ENCODE measurements at places on chromosomes 11 and 22. TPM values are rescaled to one million over a fixed set of nuclear protein-coding genes. Genes with fewer than 3 reads are reported as not detected.

The APOL4 gene
- polyA plus RNA-seq = 6.3 TPM

- peak overlapping the region; percentile 75 for H3K27ac ChIP-seq
- no peak overlapping the region for H3K4me3 ChIP-seq
- H3K4me1 ChIP-seq = peaks cover 85% of the 10 kb centered on the region
Observed at GRCh38 chr22:46107753-46108563, 42.4 kb upstream of the PPARA start.

The UBQLN3 gene
- not detected for polyA plus RNA-seq

- no peaks in the 10 kb centered on the region for H3K36me3 ChIP-seq
- no peak overlapping the region for H3K4me3 ChIP-seq
- no peaks in the 10 kb centered on the region for H3K27me3 ChIP-seq
Observed at GRCh38 chr11:13183094-13183825, 94.3 kb upstream of the BMAL1 start.

- no peaks in the 10 kb centered on the region for H3K36me3 ChIP-seq
- peak overlapping the region; percentile 51 for H3K4me3 ChIP-seq
- DNase-seq = no peak
- H3K4me1 ChIP-seq = no peaks in the 10 kb centered on the region
- H3K27ac ChIP-seq = no peak overlapping the region
Observed at GRCh38 chr11:5809122-5809519, 397 bp downstream of the OR52N2 start.

The DTX4 gene
- 71.6 TPM for polyA plus RNA-seq

DNA sequence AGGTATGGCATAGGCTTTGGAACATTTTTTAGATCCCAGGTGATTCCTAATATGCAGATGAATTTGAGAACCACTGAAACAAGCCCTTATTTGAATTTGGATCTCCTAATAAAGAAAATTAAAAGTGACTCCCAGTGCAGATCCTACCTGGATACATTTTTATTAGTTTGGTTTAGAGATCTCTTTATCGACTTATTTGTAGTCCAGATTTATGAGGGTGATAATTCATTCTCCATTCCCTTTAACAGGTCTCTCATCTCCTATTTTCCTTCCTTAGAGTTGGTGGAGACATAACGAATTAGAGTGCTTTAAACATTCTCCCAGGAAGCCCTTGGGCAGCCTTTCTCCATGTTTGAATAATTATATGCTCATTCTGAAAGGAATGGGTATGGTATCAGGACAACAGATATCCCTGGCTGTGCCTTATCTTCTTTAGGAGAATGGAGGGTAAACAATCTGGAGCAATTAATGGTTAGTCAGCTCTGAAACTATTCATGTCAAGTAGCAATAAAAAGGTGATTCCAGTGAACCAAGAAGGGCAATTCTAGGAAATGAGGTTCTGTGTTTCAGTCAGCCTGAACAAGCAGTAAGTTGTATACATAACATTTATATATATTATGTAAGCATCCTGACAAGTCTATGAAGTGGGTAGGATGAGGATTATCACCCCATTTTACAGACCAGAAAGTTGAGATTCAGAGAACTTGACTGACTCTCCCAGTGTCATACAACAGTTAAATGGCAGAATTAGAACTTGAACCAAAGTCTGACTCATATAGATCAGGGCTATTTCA lies 53.9 kb upstream of the RCE1 start:
- H3K27me3 ChIP-seq = no peaks in the 10 kb centered on the region
- no peaks in the 10 kb centered on the region for H3K36me3 ChIP-seq
- H3K4me1 ChIP-seq = no peaks in the 10 kb centered on the region
- DNase-seq = no peak

The DDX25 gene
- polyA plus RNA-seq = 1.5 TPM

The CBY1 gene
- 51.2 TPM for polyA plus RNA-seq

DNA sequence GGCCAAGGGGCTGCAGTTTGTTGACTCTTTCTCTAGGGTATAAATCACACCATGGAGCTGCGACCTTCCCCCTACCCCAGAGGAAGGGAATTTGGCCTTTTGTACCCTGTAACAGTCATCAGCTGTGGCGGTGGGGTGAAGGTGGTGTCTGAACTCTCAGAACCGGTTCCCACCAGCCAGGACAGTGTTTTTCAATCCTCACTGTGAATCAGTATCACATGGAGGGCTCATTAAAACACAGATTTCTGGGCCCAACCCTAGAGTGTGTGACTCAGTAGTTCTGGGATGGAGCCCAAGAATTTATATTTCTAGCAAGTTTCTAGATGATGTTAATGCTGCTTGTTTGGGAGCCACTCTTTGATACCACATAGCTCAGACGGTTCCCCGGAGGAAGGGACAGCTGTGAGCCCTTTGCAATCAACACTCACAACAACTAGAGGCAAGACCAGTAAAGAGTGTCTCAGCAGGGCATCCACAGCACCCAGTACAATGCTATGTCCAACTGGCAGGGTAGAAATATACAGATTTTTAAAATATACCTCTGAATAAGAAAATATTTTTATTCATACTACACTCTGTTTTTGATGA lies 43.9 kb upstream of the FAT3 start:
- H3K27me3 ChIP-seq = no peaks in the 10 kb centered on the region
- H3K36me3 ChIP-seq = no peaks in the 10 kb centered on the region
- no peak overlapping the region for H3K27ac ChIP-seq

DNA sequence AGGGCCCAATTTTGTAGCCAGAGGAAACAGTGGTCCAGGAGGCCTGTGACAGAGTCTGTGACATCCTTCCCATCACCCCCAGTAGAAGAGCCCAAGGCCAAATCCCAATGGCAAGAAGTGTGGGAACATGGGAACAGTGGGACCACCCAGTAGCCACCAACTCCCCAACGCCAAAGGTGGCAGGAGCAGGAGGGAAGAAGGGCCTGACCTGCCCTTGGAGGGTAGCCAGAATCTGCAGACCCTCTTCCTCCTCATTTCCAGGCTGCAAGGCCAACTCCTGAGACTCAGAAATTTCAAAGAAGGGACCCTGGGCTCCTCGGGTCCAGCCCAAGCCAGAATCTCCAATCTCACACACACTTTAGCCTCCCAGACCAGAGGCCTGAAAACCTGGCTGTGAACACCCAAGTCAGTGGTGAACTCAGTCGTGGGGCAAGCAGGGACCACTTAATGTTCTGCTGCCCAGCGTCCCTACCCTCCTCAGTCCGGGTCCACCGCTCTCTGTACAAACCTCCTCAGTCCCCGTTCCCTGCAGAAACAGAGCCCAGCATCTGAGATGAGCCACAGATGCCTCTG lies 6.2 kb downstream of the RAB3IL1 start:
- H3K4me1 ChIP-seq = peaks cover 9% of the 10 kb centered on the region
- peaks cover 9% of the 10 kb centered on the region for H3K36me3 ChIP-seq
- no peak overlapping the region for H3K4me3 ChIP-seq
- peak; percentile 29 for DNase-seq
- H3K27me3 ChIP-seq = no peaks in the 10 kb centered on the region

DNA sequence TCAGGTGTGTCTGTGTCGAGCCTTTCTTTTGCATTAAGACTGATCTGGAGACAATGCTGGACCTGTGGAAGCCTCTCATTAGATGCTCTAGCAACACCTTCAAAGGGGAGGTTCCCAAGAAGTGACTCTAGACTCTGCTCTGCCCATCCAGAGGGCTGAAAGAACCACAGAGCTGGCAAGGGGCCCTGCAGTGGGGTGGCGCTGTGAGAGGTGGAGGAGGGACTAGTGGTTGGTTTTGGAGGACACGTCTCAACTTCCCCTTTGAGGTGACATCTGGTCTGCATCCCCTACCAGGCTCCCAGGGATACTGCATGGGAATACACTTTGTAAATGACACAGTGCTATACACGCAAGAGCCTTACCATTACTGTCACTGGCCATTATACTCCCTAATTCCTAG lies 34.2 kb upstream of the SYT13 start:
- no peak overlapping the region for H3K27ac ChIP-seq
- DNase-seq = no peak
- no peak overlapping the region for H3K4me3 ChIP-seq

The ART1 gene
- polyA plus RNA-seq = not detected

The APBB1 gene
- 44.0 TPM for polyA plus RNA-seq

DNA sequence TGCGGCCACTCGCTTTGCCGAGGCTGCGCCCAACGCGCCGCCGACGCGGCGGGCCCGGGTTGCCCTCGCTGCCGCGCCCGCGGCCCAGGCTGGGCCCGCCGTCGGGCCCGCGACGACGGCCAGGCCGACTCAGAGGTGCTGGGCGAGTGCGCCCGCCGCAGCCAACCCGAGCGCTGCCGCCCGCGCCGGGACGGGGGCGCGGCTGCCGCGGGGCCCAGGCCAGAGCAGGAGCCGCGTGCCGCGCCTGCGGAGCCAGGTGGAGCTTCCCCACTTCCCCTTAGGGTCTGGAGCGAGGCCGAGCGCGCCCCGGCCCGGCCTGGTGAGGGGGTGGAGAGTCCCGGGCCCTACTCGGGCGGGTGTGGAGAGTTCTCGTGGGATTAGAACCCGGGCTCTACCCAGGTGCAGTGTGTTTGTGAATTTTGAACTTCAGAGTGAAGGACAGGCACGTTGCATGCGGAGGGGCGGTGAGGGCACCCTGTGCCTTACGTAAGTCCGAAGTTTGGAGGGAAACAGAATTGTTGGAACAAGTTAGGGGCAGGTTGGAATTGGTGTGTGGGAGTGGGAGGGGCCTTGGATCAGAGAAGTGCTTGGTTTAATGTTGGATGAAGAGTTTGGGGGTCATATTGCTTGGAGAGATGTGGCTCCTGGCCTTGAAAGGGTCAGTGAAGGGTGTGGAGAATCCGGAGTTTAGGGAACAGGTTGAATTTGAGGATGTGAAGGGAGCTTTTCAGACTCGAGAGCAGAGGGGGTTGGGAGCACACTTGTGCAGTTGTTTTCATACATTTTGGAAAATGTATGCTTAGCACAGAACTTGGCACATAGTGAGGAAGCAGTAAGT lies 697 bp downstream of the RNF169 start:
- H3K36me3 ChIP-seq = no peaks in the 10 kb centered on the region
- H3K4me1 ChIP-seq = peaks cover 30% of the 10 kb centered on the region
- peak overlapping the region; percentile 73 for H3K4me3 ChIP-seq
- H3K27me3 ChIP-seq = no peaks in the 10 kb centered on the region
- peak overlapping the region; percentile 99 for H3K27ac ChIP-seq

GRCh38 chr11:86292912-86293616 lies 9.0 kb upstream of the HIKESHI start:
- H3K36me3 ChIP-seq = no peaks in the 10 kb centered on the region
- H3K27me3 ChIP-seq = no peaks in the 10 kb centered on the region
- no peak overlapping the region for H3K4me3 ChIP-seq
- no peak overlapping the region for H3K27ac ChIP-seq

GRCh38 chr11:79198898-79199250 lies 242.0 kb downstream of the TENM4 start:
- H3K27me3 ChIP-seq = no peaks in the 10 kb centered on the region
- no peaks in the 10 kb centered on the region for H3K36me3 ChIP-seq
- H3K4me1 ChIP-seq = no peaks in the 10 kb centered on the region
- H3K4me3 ChIP-seq = no peak overlapping the region
- H3K27ac ChIP-seq = no peak overlapping the region

- H3K36me3 ChIP-seq = peaks cover 46% of the 10 kb centered on the region
- H3K27ac ChIP-seq = no peak overlapping the region
- DNase-seq = no peak
- H3K4me3 ChIP-seq = no peak overlapping the region
Observed at GRCh38 chr11:57306161-57306876, 18.4 kb downstream of the TNKS1BP1 start.

DNA sequence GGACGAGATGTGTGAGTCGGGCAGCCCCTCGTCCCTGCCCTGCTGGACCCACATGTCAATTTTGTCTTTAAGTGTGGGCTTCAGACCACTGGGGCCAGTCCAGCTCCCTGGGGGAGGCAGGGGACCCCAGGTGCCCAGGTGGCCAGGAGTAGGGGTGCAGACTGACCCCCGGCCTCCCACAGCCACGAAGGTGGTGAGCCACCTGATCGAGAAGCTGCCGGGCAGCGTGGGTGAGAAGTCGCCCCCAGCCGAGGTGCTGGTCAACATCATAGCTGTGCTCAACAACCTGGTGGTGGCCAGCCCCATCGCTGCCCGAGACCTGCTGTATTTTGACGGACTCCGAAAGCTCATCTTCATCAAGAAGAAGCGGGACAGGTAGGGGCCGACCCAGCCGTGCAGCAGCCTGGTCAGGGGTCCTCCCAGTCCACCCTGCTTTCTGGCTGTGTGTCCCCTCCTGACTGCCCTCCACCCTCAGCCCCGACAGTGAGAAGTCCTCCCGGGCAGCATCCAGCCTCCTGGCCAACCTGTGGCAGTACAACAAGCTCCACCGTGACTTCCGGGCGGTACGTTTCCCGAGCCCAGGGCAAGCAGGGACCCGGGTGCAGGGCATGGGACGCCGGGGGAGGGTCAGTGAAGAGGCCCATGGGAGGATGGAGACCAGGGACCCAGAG lies 9.9 kb downstream of the PKP3 start:
- peaks cover 7% of the 10 kb centered on the region for H3K4me1 ChIP-seq
- no peak overlapping the region for H3K4me3 ChIP-seq
- H3K27ac ChIP-seq = no peak overlapping the region
- peaks cover 17% of the 10 kb centered on the region for H3K36me3 ChIP-seq

- H3K27ac ChIP-seq = no peak overlapping the region
- no peaks in the 10 kb centered on the region for H3K4me1 ChIP-seq
- no peaks in the 10 kb centered on the region for H3K27me3 ChIP-seq
- H3K4me3 ChIP-seq = no peak overlapping the region
Observed at GRCh38 chr11:128279866-128280265, 307.5 kb downstream of the ETS1 start.

DNA sequence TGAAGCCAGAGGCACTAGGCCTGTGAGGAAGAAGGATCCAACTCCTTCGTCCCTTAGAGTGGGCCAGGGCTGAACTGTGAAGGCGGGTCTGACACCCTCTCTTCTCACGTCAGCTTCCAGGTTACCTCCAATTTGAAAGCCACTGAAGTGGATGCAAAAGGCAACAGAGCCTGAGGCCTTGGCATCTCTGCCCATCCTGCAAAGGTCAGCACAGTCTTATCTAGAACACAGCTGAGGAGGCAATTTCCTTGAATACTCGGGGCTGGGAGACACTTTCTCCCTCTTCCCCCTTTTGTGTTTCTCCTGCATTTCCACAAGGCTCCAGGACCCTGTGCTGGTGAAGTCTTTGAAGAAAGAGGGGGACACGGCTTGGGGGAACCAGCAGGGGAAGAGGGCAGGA lies 91.6 kb upstream of the PAX6 start:
- DNase-seq = no peak
- H3K4me1 ChIP-seq = no peaks in the 10 kb centered on the region
- H3K4me3 ChIP-seq = no peak overlapping the region

GRCh38 chr22:49258107-49259010 lies 569.3 kb downstream of the BRD1 start:
- no peaks in the 10 kb centered on the region for H3K27me3 ChIP-seq
- no peak overlapping the region for H3K27ac ChIP-seq
- H3K4me1 ChIP-seq = no peaks in the 10 kb centered on the region
- no peak overlapping the region for H3K4me3 ChIP-seq
- no peak for DNase-seq

- H3K27me3 ChIP-seq = peaks cover 5% of the 10 kb centered on the region
- no peak overlapping the region for H3K4me3 ChIP-seq
- no peak for DNase-seq
- peak overlapping the region; percentile 60 for H3K27ac ChIP-seq
- H3K4me1 ChIP-seq = peaks cover 9% of the 10 kb centered on the region
Observed at GRCh38 chr22:44663256-44663999, 38.6 kb upstream of the PRR5 start.
